ENCODE measurements at places on chromosomes 7 and 10.

- no peak for DNase-seq
Observed at GRCh38 chr7:150927956-150928344, 50.2 kb downstream of the KCNH2 start.

- DNase-seq, result peak; percentile 93
Observed at GRCh38 chr7:106623853-106624252, 37.1 kb downstream of the CCDC71L start.

DNA sequence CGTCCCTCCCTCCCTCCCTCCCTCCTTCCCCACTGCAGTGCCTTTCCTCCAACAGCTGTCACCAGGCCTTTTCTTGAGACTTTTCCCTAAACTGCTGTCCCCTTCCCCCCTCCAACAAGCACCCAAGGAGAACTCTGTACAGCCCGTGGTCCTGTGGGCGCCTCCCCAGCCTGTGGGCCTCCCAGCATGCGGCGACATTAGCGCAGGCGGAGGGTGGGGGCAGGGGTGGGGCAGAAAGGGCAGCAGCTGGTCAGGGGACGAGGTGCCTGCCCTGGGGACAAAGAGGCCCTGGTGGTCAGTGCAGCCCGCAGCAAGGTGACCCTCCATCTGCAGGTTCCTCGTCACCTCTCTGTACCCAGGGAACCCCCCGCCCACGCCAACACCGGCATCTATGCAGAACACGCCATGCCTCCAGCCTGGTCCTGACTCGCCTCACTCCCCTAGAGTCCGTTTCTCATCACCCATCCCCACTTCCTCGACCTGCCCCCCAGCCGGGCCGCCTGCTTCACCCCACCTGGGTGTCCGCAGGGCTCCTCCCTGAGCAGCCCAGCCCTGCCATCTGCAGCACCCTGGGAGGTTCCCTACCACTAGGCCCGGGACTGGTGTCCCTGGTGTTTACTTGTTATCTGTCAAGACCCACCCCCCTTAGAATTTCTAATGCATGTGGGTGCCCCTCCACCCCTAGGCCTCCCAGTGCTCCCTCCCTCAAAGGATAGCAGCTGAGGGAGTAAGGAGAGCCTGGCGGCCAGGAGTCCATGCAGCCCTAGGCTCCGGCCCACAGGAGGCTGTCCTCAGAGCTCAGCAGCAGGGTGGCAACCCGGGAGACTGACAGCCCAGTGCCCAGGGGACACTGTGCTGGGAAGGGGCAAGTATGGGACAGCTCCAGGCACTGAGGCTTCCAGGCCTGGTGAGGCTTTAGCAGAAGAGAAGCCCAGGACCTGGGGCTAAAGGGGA is 147.8 kb downstream of the ARHGAP22 start:
- DNase-seq, result no peak

DNA sequence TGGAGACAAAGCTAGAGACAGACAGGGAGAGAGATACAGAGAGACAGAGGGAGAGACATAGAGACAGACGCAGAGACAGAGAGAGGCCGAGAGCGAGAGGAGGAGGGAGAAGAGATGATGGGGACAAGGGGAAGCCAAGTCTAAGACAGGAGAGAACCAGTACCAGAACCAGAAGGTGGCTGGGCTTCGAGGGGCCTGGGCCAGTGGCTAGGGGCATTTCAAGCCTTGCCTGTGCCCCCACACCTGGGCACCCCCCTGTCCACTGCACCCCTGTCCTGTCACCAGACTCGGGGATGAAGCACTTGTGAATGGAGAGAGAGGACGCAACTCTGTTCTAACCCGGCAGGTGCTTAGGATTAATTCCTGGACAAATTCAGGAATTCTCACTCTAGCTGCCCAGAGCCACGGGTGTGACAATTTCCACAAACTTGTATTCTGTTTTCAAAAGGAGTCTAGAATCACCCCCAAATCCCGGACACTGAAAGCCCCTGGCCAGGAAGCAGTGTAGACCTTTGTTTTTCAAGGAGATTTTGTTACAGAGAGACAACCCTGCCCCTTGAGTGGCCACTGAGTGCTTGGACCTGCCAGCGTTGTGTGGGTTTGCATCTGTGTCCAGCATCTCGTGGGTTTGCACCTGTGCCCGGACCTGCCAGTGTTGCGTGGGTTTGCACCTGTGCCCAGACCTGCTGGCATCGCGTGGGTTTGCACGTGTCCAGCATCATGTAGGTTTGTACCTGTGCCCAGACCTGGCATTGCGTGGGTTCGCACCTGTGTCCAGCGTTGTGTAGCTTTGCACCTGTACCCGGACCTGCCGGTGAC is 157.3 kb downstream of the WDR37 start:
- DNase-seq, result no peak

- no peak for DNase-seq
Observed at GRCh38 chr10:26378861-26379294, 59.3 kb upstream of the APBB1IP start.

DNA sequence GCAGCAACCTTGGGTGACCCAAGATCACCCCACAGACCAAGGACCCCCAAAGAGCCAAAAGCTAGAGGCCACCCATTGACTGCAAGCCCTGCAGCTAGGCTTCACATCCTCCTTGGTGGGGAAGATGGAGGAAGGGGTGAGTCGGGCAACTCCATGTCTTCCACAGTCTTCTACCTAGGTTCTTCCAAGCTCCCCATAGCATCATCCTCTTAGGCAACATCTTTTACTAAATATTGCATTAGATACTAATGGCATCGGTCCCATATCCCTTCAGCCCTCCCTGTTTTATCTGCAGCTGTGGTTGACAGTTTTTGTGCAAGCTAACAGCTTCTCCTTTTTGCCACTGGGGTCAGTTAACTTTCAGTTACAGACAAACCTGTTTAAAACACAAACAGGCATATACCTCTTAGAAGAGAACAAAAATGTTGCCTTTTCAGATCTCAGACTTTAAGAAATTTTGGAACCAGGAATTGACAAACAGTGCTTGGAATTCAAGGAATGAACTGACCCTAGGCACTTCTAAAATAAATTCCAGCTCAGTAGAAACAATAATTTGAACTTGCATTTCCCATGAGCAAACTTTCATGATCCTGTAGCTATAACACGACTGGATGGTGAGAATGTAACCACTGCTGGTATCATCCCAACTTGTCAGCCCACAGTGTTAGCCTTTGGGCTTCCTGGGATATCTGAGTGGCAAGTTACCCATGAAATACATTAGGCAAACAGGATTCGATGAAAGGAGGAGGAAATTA is 33.9 kb upstream of the MSMB start:
- DNase-seq, result no peak

GRCh38 chr7:70829221-70830059 is 302.5 kb upstream of the GALNT17 start:
- DNase-seq, result peak; percentile 44

DNA sequence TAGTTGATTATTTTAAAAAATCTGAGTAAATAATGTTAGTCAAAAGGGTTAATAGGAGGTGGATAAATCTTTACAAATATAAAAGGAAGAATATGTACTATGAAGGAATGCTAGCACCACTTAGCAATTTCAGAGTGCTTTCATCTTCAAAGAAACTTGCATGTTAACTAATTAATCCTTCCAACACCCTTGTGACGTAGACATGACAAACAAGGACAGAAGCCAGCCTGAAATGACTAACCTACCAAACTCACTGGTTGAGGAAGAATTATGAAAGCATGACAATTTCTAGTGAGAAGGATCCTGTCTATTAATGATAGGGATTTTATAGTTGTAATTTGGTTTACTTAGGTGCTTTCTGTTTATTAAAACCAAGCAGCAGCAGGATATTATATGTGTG is 468.0 kb upstream of the FZD8 start:
- no peak for DNase-seq

- DNase-seq, result no peak
Observed at GRCh38 chr7:20316706-20317105, 14.0 kb upstream of the ITGB8 start.

DNA sequence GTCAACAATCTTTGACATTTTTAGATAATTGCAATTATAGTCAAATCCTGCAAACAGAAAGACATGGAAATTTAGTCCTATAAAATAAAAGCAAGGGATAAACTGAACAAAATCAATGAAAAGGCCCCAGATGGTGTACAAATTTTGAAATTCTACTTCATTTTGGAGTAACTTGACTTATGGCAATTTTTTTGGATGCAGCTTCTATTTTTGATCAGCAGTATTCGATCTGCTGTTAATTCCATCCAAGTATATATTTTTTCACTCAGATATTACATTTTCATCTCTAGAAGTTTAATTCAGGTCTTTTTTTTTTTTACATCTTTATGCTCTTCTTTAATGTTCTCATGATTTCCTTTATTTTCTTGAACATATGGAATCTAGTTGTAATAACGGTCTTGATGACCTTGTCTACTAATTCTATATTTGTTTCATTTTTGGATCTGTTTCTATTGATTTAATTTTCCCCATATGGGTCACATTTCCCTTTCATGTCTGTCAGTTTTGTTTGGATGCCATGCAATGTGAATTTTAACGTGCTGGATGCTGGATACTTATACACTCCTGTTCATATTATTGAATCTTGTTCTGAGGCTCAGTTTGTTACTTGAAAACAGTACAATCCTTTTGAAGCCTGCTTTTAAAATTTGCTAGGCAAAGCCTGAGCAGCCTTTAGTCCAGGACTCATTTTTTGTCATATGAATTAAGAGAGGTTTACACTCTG is 164.3 kb upstream of the FAM3C start:
- DNase-seq, result no peak

- no peak for DNase-seq
Observed at GRCh38 chr10:13102002-13102794, 2.2 kb downstream of the OPTN start.

DNA sequence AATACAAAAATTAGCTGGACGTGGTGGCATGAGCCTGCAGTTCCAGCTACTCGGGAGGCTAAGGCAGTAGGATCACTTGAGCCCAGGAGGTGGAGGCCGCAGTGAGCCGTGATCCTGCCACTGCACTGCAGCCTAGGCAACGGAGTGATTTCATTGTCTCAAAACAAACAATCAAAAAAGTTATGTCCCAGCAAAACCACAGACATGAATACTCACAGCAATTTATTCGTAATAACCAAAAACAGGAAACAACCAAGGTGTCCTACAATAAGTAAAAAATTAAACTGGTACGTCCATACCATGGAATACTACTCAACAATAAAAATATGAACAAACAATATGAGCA is 11.6 kb upstream of the CYTH3 start:
- peak; percentile 54 for DNase-seq

- no peak for DNase-seq
Observed at GRCh38 chr7:40371806-40372440, 237.1 kb downstream of the SUGCT start.

All from HFFc6 (cell line).